Stimulated activated CD4-positive, alpha-beta T cell treated with anti-CD3 and anti-CD28 coated beads, TNF-alpha, amount 100 ng/mL, for 24 hours (primary cell): ENCODE measurements at places on chromosomes 1 and 21.
A peak's percentile ranks its signal among the peaks of the same experiment; 100 is the strongest.

- DNase-seq: no peak
Observed at GRCh38 chr1:67298762-67299161, 8.9 kb upstream of the IL12RB2 start.

- DNase-seq: no peak
Observed at GRCh38 chr1:112257043-112257835, 138.8 kb upstream of the CTTNBP2NL start.

DNA sequence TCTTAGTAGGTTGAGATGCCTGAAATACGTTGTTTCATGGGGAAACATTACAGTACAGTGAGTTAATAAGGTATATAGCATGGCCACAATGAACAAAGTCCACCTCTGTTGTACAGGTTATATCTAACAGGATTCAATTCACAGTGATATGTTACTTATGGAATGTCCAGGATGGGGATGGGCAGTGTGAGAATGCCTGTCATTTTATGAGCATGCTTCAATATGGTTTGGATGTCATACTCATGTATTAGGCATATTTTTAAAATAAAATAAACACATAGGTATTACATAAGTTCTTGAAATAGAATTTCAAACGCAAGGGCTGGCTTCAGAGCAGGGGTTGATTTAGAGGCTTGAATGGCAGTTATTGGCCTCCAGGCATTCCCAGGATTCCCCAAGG is 6.1 kb upstream of the PHLDA3 start:
- no peak for DNase-seq

DNA sequence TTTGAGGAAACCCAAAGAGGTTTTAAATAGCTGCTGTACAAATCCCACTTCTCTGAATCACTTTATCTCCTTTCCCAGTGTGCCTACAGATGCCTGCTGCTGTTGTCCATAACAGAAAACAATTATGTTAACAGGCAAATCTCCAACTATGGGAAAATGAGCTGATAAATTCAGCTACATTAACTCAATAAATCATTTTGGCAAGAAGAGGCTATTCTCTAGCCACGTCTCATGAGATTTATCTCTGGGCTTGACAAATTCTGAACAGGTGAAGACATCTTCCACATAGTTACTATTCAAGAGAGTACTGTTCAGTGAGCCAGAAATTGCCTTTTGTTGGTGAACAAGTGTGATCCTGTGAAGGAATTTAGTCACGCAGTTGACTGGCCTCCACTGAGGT is 327.1 kb upstream of the FMN2 start:
- no peak for DNase-seq

- no peak for DNase-seq
Observed at GRCh38 chr1:4027008-4027407, 126.9 kb upstream of the C1orf174 start.

- DNase-seq: no peak
Observed at GRCh38 chr1:206472024-206472423, 1.7 kb downstream of the IKBKE start.

GRCh38 chr1:183027031-183027430 is 3.8 kb downstream of the LAMC1 start:
- no peak for DNase-seq

- DNase-seq: no peak
Observed at GRCh38 chr1:76854255-76854654, 13.0 kb upstream of the ST6GALNAC5 start.

DNA sequence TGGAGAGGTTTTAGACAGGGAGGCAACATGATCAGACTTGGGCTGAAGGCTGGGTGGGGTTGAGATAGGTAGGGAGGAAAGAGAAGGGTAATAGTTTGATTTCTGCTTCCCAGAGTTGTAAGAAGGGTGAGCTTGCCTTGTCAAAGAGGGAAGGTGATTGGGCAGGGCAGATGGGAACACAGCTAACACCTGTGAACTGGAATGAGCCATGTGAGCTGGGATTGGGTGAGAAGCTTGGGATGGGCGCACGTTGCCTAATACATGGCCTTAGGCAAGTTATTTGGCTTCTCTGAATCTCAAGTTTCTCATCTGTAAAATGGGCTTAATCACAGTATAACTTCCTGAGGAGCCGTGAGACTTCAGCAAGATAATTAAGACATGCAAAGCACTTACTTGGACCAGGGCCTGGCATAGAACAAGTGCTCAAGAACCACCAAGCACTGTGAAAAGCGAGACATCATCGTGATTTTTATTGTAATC is 33.8 kb upstream of the ID3 start:
- DNase-seq: no peak

- no peak for DNase-seq
Observed at GRCh38 chr1:214003233-214003632, 15.5 kb downstream of the PROX1 start.

GRCh38 chr21:31665397-31665796 is 5.9 kb downstream of the SOD1 start:
- peak; percentile 25 for DNase-seq

DNA sequence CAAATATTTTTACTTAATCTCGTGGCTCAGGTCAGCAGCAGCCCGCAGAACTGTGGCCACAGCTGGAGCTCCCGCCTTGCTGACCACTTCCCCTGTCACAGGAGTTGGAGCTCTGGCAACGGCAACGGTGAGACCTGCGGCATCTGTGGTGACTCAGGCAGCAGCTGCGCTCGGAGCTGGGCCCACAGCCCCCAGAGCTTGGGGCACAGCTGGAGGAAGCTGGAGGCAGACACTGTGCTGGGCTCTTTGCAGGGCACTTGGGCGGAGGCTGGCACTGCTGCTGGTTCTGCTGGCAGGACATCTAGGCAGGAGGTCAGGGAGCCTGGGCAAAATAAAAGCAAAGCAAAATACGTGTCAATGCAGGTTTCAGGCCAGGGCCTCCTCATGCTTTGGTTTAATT is at the start of gene LCE3A:
LCE3A (minus strand) TSS at position 301 of the 400 bp plus-strand sequence; CDS start at position 301, 0 bp downstream.
- DNase-seq: no peak

DNA sequence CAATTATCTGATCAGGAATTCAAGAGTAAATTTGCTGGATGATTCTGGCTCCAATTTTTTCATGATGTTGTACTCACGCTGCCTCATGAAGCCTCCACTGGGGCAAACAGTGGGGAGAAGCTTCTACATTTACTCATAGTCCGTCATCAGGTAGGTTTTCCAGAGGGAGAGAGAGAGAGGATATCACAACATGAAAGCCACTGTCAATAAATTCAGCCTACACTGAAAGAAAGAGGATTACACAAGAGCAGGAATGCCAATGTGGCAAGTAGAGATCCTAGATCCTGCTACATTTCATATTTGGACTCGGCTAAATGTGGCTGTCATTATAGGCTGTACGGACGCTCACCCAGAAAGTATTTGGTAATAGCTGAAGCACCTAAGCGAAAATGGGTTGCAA is 819.9 kb downstream of the BRINP3 start:
- DNase-seq: no peak

DNA sequence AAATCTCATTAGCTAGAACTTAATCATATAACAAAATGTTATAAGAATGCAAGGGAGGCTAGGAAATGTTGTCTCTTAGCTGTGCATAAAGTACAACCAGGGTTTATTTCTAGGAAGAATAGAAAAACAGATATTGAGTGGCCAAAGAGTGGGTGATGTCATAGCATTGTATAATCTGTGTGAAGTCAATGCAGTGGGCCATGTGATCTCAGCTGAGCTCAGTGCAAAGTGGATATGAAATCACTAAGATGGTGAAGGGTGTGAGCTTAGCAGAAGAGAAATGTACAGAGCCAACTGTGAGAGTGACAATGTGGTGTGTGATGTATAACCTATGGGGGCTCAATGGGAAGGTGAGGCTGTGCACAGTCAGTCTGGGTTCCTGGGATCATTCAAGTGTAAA is 29.7 kb upstream of the DUSP23 start:
- DNase-seq: no peak

DNA sequence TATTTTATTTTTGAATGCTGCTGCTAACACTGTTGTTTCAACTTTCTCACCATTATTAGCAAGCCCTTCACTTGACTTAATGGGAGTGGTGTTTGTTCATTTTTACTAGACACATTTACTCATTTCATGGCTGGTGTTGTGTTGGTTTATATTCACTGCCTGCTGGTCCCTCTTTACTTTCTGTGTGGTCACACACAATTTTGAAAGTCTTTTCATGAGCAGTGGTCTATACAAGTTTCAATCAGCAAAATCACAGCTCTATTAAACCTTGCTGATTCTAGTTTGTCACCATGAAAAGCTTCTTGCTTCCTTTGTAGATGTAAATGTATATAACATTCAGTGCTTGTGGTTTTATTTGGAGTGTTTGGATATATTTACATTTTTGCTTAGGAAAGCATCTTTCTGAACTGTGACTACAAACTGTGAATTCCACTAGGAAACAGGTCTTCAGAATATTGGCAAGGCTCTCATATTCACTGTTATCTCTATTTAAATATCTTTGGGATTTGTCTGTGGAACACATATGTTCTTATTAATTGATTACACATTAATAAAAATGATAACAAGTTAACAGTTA is 22.8 kb downstream of the ATP6V1G3 start:
- no peak for DNase-seq

DNA sequence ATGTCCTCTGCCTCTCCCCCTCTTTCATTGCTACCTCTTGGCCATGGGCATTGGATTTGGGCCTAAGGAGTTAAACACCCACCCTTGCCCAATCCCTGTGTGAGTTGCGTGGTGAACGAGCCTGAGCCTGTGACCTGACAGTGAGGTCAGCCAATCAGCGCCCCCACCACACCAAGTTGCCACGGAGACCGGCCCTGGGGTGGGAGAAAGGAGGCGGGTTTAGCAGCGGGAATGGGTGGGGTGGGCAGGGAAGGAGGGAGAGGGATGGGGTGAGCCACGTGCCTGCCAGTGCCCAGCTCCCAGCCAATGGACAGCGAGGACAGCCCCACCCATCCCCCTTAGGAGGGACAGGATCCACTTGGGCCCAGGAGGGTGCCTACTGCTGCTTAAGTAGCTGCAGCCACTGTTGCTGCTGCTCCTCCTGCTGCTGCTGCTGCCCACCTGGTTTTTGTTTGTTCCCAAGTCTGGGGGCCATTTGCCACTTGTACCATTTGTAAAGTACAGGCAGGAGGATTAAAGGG is 9.5 kb downstream of the ZBTB7B start:
- no peak for DNase-seq

GRCh38 chr1:151526735-151527525 is 13.2 kb upstream of the TUFT1 start:
- DNase-seq: no peak

- DNase-seq: no peak
Observed at GRCh38 chr1:41444246-41444645, 40.2 kb downstream of the EDN2 start.

DNA sequence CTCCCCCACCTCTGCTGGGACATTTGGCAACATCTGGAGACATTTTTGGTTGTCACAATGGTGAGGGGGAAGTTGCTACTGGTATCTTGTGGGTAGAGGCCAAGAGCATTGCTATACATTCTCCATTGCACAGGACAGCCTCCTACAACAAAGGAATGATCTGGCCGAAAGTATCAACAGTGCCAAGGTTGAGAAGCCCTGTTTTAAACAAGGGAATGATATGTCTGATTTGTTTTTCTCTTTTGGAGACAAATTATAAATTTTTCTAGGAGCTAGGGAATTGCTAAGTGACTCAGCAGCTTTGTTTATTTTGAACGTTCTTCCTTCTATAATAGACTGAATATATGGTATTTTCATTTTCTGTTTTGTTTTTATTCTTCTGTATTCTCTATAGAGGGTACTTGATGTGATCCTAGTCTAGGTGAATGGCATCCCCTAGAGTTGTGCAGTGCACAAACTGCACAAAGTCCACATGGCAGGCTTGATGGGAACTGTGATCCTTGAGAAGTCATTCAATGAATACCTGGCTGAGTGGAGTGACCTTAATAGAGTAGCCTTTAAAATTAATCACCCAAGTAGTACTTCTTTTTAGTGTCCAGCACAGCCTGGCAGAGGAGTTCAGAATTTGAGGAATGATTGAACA is 288.6 kb upstream of the USP24 start:
- no peak for DNase-seq

DNA sequence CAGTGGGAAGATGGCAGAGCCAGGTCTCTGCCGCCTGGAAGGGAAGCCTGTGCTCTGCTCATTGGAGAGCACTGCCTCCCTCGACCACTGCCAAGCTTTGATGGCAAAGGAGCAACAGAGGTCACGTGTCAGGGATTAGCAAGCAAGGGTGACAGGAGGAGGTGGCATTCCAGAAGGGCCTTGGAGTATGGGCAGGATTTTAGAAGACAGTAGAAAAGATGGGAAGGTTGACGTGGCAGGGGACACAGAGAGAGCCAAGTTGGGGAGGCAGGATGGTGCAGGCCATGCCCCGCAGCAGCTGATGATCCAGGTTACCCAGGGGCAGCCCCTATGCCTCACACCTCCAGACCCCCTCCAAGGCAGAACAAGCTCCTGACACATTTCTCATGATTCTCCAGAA is 21.9 kb upstream of the LBR start:
- DNase-seq: no peak

- DNase-seq: no peak
Observed at GRCh38 chr1:94527447-94528031, 14.0 kb downstream of the F3 start.

DNA sequence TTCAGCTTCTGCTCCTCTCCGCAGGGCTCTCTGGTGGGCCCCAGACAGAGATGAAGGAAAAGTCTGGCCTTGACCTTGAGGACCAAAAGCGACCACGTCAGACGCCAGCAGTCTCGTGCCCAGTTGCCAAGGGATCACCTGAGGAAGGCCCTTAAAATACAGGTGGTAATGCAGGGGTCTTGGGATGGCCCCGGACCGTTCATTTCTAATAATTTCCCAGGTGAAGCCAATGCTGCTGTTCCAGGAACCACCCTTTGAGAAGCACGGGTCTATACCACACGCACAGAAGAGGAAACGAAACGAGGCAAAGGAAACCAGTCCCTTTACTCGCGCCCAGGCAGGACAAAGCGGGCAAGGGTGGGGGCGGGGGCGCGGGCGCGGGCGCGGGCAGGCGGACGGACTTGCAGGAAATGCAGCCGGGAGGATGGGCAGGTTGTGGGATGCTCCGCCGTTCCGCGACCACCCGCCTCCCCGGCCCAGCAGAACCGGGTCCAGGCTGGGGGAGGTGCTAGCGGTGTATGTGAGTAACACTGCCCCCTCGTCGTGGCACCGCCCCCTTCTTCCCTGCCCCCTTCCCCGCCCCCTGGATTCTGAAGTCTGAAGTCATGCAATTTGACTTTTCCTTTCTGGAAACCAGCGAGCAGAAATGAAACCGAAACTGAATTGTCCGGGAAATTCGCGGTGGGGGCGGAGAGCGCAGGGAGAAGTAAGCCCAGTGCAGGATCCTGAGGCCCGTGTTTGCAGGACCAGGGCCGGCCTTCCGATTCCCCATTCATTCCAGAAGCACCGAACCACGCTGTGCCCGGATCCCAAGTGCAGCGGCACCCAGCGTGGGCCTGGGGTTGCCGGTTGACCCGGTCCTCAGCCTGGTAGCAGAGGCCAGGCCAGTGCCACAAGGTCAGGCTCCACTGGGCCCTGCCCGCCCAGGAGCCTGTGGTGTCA is 5.8 kb upstream of the MX1 start:
- peak; percentile 38 for DNase-seq

GRCh38 chr1:153613406-153613805 is 469 bp upstream of the S100A16 start:
- DNase-seq: no peak

GRCh38 chr1:186327331-186327730 is 47.7 kb downstream of the TPR start:
- DNase-seq: no peak

- DNase-seq: no peak
Observed at GRCh38 chr1:219555806-219556205, 57.1 kb downstream of the ZC3H11B start.
